ENCODE measurements at places on chromosomes 6 and 20. TPM values are rescaled to one million over a fixed set of nuclear protein-coding genes. Genes with fewer than 3 reads are reported as not detected.

DNA sequence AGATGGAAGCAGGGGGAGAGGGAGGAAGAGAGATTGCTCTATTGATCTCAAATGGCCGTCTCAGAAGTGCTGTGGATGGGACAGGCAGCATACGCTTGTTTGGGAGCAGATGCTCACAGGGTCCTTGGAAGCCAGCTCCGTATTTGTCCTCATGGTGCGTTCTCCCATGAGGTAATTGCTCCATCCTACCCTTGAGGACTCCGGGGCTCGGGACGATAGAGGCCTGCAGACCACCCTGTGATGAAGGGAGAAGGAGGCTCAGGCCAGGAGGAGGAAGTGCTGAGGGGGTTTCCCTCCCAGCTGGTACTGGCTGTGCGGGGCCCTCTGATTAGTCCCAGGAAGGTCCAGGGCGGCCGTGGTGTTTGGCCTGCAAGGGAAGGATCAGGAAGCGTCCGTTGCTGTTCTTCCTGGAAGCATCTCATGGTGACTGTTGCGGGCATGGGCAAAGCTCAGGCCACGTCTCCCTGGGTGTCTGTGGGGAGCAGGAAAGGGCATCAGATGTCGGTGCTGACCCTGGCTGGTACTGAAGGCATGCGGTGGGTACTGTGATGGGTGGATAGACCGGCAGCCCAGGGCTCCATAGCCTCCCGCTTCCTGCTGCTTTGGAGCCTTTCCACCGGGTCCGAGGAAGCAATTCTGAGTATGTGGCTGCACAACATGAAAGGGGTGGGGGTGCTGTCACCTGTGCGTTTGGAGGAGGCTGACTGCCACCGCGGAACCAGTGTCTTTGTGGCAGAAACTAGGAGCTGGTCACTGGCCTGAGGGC, 158.3 kb downstream of the SYCP2 start:
- no peak for DNase-seq

GRCh38 chr6:165854061-165854862, 191.2 kb upstream of the PDE10A start:
- no peak for DNase-seq

DNA sequence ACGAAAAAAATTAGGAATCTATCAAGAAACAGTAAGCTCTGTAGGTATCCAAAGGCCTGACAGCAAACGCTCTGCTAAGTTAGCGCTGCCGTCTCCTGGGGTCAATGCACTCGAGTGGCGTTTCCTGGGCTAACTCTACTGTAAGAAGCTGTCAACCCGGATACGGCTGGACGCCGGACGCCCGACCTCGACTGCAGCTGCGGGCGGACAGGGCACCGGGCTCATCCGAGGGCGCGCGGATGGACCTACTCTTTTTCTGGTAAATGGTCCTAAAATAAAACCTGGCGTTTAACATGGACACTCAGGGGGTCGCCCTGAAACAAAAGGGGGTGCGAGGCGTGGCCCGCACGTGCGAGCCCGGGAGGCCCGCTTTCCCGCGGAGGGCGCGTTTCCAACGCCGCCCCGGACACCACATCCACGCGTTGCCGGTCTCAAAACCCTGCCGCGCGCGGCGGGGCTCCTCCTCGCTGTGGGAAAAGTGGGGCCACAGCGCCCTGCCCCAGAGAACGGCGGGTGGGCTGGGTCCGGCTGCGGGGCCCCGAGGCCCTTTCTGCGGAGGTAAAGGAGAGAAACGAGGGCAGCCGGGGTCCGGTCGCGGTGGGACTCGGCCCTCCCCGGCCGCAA, 537 bp downstream of the TCP1 start:
- no peak for DNase-seq

DNA sequence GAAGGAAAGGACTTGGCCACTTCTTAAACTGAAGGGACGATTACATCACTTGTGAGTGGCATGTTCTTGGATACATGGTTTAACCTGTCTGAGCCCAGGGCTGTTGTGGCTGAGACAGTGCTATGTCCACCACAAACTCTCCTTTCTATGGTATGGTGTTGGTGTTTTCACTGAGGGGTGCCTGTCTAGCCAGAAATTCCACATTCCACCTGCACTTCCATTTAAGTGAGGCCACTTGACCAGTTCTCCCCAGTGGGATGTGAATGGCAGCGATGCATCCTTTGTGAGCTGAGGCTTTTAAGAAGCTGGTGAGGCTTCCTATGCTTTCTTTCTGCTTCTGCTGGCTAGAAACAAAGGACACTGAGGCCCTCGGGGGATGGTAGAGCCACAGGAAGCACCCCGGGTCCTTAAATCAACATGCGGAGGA, 151.4 kb upstream of the CHD6 start:
- DNase-seq, result no peak

GRCh38 chr20:2338411-2339066, 42.2 kb upstream of the TGM6 start:
- DNase-seq, result no peak

The TTK gene
- 44.7 TPM for total RNA-seq

The SLC24A3 gene
- total RNA-seq, result not detected

The SLC29A1 gene
- total RNA-seq, result 47.6 TPM

The PTCHD4 gene
- 0.07 TPM for total RNA-seq
